ENCODE measurements at places on chromosomes 1 and 21. TPM values are rescaled to one million over a fixed set of nuclear protein-coding genes. Genes with fewer than 3 reads are reported as not detected.

GRCh38 chr1:162381383-162381782, at the start of gene C1orf226:
Gene C1orf226 (plus strand): TSS chr1:162381728. CDS start chr1:162381902, 174 bp downstream.
- no peak within 1 kb of the TSS for H3K27ac ChIP-seq
- no peaks in the 10 kb centered on the region for H3K27me3 ChIP-seq
- no peak within 1 kb of the TSS for H3K4me3 ChIP-seq
- DNase-seq = no peak
- H3K4me1 ChIP-seq = peaks cover 11% of the 10 kb centered on the region

- DNase-seq = no peak
- H3K4me3 ChIP-seq = no peak overlapping the region
- H3K4me1 ChIP-seq = peaks cover 11% of the 10 kb centered on the region
- H3K27me3 ChIP-seq = no peaks in the 10 kb centered on the region
- no peak overlapping the region for H3K27ac ChIP-seq
Measured at GRCh38 chr1:76764638-76765454, 102.4 kb upstream of the ST6GALNAC5 start.

DNA sequence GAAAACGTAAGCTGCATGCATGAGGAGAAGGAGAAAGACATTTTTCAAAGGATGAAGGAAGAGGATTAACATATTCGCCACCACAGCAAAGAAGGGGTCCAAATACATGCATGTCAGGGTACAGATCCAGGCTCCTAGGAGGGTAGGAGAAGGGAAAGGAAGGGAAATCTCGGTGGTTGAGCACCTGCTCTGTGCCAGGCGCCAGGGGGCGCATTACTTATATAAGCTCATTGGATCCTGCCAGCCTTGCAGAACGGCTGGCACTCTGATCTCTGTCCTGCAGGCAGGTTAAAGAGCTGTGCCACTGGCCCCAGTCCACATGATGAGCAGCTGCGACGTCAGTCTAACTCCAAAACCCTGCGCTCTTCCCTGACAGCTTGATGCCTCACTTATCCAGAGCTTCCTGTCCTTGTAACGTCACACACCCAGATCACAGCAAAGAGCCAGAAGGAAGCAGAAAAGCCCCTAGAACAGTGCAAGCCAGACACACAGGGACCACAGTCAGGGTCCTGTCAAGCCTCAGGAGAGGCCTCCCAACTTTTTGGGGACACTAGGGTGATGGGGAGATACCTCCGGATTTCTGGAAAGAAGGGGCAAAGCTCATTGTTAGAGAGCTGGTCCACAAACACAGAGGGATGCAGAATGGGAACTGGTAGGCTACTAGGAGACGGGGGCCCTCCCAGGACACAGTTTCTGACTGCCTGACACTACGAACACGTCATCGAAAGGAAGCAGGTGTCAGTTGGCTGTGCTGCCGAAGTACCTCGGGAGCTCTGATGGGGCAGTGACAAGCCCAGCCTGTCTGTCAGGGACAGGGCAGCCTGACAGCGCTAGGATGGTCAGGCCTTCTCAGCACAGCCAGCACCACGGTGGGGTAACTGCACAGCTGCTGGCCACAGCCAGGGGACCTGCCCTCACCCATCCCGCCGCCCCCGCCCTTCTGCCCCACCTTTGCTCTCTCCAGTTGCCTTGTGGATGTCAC, 99.1 kb downstream of the BEND5 start:
- no peaks in the 10 kb centered on the region for H3K36me3 ChIP-seq
- DNase-seq = peak; percentile 61
- H3K4me3 ChIP-seq = no peak overlapping the region
- peaks cover 16% of the 10 kb centered on the region for H3K27me3 ChIP-seq
- H3K4me1 ChIP-seq = peaks cover 9% of the 10 kb centered on the region

- no peaks in the 10 kb centered on the region for H3K4me1 ChIP-seq
- H3K36me3 ChIP-seq = no peaks in the 10 kb centered on the region
- DNase-seq = no peak
- peaks cover 34% of the 10 kb centered on the region for H3K27me3 ChIP-seq
Measured at GRCh38 chr1:147091801-147092200, 80.5 kb downstream of the PRKAB2 start.

DNA sequence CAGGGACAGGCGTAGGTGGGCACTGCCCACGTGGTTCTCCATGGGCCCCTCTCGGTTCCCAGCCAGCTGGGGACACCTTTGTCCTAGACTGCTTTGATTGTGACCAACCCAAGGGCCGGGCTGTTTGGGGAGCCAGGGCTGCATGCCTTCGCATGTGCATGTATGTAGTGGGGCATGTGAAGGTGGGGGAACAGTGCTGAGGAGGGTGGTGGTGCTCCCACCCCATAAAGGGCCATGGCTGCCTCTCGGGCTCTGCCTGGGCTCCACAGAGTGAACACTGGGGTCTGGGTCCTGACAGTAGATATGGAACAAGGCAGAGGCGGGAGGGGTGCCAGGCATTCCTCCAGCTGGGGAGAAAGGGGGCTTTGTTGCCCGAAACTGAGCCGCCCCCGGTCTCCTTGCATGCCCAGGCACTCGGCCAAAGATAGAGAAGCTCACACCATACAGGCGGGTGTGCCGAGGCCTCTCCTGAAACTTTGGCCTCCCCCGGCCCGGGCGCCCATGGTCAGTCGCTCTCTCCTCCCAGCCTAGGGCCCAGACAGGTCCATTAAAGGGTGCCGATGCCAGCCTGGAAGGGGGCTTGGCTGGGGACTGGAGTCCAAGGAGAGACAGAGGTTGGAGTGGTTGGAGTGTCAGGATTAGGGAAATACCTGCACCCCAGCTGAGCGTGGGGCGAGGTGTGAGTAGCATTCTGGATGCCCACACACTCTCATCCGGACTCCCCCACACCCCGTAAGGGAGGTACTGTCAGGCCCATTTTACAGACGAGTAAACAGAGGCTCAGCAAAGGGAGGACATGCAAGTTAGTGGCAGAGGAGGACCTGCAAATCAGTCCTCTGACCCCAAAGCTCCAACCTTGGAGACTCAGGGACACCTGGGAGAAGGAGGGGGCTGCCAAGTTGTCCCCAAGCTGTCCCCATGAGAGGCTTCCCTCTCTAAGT, 41.1 kb downstream of the EPHA2 start:
- no peaks in the 10 kb centered on the region for H3K36me3 ChIP-seq
- H3K4me1 ChIP-seq = peaks cover 26% of the 10 kb centered on the region
- DNase-seq = no peak

- H3K36me3 ChIP-seq = peaks cover 12% of the 10 kb centered on the region
- peaks cover 10% of the 10 kb centered on the region for H3K4me1 ChIP-seq
- no peak overlapping the region for H3K27ac ChIP-seq
- no peak for DNase-seq
Measured at GRCh38 chr1:193326296-193326695, 139.9 kb upstream of the B3GALT2 start.

Gene LHX4
- 0.96 TPM for total RNA-seq

Gene PALMD
- 0.36 TPM for total RNA-seq

Gene RNU1-4
- total RNA-seq = 2,478 TPM

Gene AMY1B
- total RNA-seq = not detected

Gene HES5
- 90.9 TPM for total RNA-seq

Gene GBP5
- not detected for total RNA-seq

- DNase-seq = no peak
- peaks cover 38% of the 10 kb centered on the region for H3K4me1 ChIP-seq
- no peak overlapping the region for H3K27ac ChIP-seq
- peaks cover 12% of the 10 kb centered on the region for H3K27me3 ChIP-seq
- no peaks in the 10 kb centered on the region for H3K36me3 ChIP-seq
- H3K4me3 ChIP-seq = no peak overlapping the region
Measured at GRCh38 chr1:229030630-229031029, 240.3 kb upstream of the RAB4A start.

DNA sequence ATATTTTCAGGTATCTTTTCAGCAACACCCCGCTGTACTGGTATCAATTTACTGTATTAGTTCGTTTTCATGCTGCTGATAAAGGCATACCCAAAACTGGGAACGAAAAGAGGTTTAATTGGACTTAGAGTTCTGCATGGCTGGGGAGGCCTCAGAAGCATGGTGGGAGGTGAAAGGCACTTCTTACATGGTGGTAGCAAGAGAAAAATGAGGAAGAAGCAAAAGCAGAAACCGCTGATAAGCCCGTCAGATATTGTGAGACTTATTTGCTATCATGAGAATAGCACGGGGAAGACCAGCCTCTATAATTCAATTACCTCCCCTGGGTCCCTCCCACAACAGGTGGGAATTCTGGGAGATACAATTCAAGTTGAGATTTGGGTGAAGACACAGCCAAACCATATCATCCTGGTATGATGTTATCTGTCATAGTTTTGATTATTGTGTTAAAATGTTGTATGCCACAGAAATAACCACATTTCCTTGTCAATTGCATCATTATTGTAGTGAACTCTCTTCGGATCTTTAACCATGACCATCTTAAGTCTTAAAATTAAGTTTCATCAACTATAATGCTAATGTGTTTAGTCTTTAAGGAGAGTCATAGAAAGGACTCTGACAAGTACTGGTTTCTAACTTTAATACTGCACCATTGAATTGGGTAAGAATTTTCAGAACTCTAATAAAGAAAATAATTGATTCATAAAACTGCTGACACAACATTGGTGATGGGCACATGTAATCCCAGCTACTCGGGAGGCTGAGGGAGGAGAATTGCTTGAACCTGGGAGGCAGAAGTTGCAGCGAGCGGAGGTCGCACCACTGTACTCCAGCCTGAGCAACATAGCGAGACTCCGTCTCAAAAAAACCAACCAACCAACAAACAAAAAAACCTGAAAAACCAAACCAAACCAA, 58.2 kb downstream of the TBX19 start:
- H3K36me3 ChIP-seq = no peaks in the 10 kb centered on the region
- H3K4me3 ChIP-seq = no peak overlapping the region
- H3K27ac ChIP-seq = no peak overlapping the region

DNA sequence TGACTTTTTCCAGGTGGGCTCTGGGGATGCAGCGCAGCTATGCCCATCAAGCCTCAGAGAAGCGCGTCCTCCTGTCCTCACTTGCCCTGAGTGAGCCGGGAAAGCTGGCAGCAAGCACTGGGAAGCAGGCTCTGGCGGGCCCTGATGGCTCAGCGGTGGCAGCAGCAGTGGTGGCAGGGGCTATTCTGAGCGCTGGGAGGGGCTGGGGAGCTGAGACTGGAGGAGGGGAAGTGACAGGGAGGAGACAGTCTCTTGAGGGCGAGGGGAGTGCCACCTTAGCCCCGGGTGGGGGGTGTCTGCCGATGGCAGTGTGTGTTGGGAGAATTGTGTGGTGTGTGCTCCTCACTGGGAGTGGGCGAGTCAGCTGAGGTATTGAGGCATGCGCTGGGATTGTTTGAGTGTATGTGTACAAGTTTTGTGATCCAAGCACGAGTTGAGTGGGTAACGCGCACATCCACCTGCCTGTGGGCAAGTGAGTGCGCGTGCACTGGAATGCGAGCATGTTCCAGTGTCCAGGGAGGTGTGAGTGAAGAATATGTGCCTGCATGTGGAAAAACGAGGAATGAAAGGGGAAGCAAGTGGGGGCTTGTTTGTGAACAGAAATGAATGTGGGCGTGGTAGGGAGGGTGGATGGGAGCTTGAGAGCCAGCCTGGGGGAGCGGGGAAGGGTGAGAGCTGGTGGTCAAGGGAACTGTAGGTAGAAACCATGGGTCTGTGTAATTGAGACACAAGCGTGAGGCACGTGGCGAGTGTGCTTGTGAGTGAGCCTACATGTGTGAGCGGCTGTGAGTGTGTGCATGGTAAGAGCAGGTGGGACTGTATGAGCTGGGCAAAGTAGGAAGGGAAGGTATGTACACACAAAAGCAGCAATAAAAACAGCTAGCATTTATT, 2.9 kb upstream of the FOXO6 start:
- no peaks in the 10 kb centered on the region for H3K36me3 ChIP-seq
- H3K27ac ChIP-seq = no peak overlapping the region
- no peak for DNase-seq
- H3K27me3 ChIP-seq = peaks cover 32% of the 10 kb centered on the region
- peaks cover 12% of the 10 kb centered on the region for H3K4me1 ChIP-seq

DNA sequence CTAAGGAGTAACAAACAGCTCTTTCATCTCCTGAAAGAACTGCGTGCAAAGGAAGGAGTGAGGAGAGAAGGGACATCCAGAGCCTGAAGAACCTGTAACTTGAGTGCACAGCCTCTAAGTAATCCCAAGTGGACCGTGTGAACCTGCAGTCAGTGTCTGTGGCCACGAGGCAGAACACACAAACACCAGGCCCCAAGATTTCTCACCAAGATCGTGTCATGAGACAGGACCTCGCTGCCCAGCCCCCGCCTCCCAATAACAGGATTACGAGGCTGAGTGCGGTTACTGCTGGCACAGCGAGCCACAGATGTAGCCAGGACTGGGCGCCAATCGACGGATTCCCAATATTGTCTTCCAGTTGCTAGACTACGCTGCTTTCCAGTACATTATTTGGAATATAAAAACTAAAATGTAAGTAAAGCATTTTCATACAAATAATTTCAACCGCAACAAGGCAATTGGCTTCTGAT, 101.3 kb upstream of the SLC25A33 start:
- H3K27me3 ChIP-seq = no peaks in the 10 kb centered on the region
- H3K27ac ChIP-seq = peak overlapping the region; percentile 73
- H3K4me3 ChIP-seq = no peak overlapping the region
- no peaks in the 10 kb centered on the region for H3K36me3 ChIP-seq
- no peak for DNase-seq
- H3K4me1 ChIP-seq = peaks cover 63% of the 10 kb centered on the region

Gene MPZ
- 51.3 TPM for total RNA-seq

Gene NR1I3
- not detected for total RNA-seq

Gene MTF1
- 15.7 TPM for total RNA-seq

DNA sequence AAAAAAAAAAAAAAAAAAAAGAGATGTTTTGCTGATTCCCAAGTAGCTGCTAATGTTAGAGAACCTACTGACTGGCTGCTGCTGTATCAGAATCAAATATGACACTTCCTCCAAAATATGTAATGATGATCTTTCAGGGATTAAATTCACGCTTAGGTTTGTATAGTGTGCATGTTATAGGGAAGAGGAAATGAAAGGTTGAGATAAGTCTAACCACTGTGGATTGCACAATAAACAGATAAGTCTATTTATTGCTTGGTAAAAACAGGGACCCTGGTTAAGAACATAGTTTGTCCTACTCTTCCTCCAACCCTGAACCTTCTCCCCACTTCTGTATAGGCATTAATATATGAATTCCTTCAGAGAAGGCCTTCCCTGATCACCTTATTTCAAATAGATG, 13.2 kb downstream of the RC3H1 start:
- peaks cover 3% of the 10 kb centered on the region for H3K36me3 ChIP-seq
- DNase-seq = no peak
- no peak overlapping the region for H3K27ac ChIP-seq
- no peaks in the 10 kb centered on the region for H3K27me3 ChIP-seq

DNA sequence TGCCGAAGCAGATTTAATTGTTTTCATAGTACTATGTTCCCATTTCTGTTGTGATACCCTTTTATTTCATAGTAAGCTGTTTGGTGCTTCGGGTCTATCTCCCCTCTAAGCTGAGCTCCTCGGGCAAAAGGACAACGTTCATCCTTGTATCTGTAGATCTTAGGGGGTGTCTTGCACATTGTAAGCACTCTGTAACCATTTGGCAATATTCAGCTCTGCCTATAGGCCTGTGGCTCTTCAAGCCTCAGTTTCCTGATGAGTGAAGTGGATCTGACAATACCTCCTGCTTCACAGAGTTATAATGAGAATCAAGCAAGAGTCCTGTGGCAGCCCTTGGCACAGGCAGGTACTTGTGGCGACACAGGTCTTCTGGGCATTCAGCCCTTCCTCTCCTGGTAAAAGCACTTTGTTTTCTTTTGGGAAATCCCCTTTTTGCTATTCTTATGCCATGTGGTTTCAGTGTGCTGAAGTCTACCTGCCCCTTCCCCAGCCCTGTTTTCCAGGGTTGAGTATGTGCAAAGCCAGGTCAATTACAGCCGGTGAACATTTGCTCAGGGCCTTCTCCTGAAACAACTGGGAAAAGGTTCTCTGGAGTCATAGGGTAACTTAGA, 8.5 kb upstream of the EXO1 start:
- H3K4me3 ChIP-seq = no peak overlapping the region
- H3K27me3 ChIP-seq = peaks cover 17% of the 10 kb centered on the region

Gene RAP1GAP
- 5.3 TPM for total RNA-seq

All from neural crest cell (in vitro differentiated cells).